ENCODE measurements at places on chromosomes 1 and 21.

DNA sequence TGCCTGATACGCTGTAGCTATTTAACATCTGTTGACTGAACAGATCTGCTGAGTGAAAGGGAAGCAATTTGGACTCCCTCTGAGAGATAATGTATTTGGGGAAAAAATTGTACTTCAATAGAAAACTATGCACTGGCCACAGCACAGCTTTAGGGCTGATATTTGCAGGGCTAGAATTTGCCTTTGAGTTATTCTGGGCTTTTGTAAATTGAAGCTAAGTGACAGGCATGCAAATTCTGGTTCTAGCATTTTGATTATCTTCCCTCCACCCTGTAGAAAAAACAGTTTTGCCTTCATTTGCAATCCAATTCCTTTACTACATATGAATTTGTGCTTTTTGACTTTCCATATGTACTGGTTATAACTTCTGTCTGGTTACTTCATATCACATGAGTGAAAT lies 7.9 kb downstream of the KYAT3 start:
- DNase-seq, result no peak

DNA sequence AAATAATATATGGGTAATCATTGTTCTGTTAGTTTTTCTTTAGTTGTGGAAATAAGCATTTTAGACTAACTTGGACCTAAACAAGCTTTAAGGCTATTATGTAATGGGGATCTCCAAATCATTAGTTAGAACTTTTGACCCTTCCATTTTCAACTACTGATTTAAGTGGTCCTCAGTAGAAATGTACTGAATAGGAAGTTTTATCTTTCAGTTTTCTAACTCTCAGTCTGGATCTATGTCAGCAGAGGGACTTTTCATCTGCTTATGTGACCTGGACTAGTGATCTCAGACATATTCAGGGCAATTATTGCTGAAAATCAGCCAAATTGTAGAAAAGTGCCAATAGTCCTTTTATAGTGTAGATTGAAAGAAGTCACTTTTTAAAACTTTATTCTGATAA lies 56.0 kb downstream of the SASS6 start:
- no peak for DNase-seq

- no peak for DNase-seq
Measured at GRCh38 chr1:48206371-48206770, 16.1 kb upstream of the SLC5A9 start.

DNA sequence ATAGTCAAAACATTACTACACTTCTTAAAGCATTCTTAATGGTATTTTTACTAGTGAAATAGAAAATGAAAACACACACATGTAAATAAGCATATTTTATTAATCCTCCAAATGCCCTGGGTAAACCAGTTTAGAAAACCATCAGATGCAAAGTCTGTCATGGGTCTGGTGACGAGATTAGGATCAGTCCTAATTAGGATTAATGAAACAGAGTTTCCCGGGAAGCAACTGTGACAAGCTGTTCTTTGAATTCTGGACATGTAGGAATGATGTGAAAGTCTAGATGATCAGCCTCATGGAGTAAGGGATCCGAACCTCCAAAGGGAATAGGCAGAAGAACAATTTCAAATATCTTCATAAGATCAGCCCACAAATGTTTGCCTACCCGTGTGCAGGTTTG lies 250.2 kb downstream of the KIF26B start:
- DNase-seq, result no peak

- no peak for DNase-seq
Measured at GRCh38 chr1:61352845-61353435, 270.6 kb downstream of the NFIA start.

Measured in mucosa of descending colon (tissue), 3 donors.